Activated T-helper 9 cell treated with anti-CD3 and anti-CD28 coated beads, Interleukin-2, amount 50 U/mL, for 16 hours (primary cell): ENCODE measurements at places on chromosomes 6 and 20.

DNA sequence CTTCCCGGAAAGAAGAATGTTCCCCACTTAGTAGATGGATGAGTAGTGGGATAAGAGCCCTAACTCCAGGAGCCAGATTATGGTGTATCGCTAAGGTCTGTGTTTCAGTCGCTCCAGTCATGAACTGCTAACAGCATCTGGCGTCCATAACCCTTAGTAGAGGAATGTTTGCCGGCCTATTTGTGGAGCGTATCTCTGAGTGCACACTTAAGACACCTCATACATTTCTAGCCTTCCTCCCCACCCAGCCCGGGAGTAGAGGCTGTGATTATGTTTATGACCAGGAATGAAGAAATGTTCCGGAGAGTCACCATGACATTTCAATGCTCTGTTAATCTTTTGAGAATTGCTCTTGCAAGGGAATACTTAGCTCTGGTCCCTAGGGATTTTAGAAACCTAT, 251.1 kb upstream of the SOX4 start:
- no peak for DNase-seq

DNA sequence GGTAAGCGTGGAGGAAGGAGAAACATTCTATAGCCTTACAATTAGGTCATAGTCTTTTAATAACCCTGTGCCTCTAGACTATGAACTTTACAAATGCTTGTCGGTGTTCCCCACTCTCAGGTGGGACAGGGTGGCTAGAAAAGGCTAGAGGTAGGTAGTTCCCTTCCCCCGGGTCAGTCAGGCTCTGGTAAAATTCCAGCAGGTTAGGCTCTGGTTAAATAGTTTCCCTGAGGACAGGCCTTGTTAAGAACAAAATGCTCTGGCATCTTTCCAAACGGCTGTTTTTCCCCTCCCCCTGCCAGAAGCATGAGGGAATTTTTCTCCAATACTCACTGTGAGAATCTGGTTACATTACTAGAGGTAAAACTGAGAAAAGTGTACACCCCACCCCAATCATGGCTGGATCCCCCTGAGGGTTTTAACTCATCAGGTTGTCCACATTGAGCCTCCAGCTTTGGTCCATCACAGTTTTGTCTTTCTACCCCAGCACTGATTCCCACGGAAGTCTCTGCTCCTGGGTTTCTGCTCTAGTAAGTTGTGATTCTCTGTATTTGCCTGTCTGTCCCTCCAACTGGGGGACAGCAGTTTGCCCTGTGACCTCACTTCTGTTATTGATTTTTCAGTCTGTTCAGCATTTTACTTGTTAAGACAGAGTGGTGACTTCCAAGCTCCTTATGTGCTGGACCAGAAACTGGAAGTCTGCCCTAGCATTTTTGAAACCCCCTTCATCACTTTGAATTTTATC, 84.7 kb upstream of the ADGRF1 start:
- DNase-seq, result no peak

GRCh38 chr6:168905451-168906090, 348.1 kb downstream of the THBS2 start:
- DNase-seq, result no peak

DNA sequence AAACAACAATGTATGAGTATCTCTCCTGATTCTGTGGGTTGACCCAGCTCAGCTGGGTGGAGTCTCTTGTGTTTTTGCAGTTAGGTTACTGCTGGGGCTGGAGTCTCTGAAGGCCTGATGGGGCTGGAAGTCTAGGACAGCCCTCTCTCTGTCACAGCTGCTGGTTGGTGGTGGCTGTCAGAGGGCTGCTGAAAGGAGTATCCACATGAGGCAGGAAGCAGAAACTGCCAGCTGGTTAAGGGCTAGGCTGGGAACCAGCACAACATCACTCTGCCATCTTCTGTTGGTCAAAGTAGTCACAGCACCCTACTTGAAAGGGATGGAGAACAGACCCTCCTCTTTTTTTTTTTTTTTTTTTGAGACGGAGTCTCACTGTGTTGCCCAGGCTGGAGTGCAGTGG, 10.0 kb upstream of the PACSIN1 start:
- DNase-seq, result no peak

DNA sequence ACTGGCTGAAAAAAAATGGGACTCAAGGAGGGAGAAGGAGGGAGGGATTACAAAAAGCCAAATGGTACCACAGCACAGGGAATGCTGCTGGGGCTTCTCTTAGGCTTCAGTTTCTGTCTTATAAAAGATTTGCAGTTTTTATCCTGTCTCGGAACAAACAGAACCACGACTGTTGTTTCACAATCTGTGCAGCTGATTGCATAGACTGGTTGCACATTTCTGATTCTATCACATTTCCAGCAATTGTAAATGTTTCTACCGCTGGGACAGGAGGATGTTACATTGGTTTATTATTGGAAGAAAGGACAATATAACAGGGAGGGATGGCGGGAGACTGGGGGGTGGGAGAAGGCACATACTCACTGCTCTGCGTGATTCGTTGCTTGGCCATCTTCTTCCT, 73.5 kb upstream of the ARID1B start:
- no peak for DNase-seq

DNA sequence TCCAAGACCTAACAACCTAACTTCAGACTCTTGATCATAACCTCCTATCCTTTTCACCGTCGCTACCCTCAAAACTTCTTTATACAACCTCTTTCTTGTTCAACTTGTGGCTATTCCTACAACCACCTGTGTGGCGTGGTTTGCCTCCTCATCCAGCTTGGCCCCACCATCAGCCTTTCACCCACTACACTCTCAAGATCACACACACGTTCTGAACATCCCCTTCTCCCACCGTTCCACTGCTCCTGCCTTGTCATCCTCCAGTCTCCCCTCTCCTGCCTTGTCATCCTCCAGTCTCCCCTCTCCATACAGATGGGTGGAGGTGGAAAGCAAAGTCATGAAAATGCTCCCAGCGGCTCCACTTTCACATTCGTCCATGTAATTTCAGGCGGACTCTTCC, 14.0 kb downstream of the MAK start:
- no peak for DNase-seq

- DNase-seq, result no peak
Observed at GRCh38 chr6:100724222-100724621, 156.9 kb downstream of the ASCC3 start.
